Brain pericyte (primary cell): ENCODE measurements at places on chromosomes 1 and 21.

- DNase-seq: no peak
These were observed 47.7 kb upstream of the RHOU start for GRCh38 chr1:228687587-228687986.

DNA sequence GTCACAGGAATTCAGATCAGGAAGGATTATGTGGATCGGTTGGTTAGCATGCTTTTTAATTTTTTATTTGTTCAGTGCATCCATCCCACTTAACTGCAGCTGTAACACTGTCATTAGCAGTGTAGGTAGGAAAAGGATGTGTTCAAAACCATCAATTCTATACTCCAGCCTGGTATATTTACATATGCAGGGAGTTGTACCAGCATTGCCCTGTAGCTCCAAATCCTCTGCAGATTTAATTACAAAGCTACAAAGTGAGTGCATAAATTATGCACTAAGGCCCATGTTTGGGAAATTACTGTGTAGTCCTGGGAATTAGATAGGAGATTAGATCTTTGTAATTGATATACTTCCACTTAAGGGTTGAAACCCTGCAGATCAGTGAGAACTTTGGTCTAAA lies 15.9 kb upstream of the OSBPL9 start:
- no peak for DNase-seq

GRCh38 chr1:5507340-5507739 lies 484.9 kb downstream of the NPHP4 start:
- no peak for DNase-seq

GRCh38 chr1:178232108-178232507 lies 138.2 kb downstream of the RASAL2 start:
- DNase-seq: no peak

- DNase-seq: no peak
These were observed 17.6 kb downstream of the INTS3 start for GRCh38 chr1:153745417-153745816.

DNA sequence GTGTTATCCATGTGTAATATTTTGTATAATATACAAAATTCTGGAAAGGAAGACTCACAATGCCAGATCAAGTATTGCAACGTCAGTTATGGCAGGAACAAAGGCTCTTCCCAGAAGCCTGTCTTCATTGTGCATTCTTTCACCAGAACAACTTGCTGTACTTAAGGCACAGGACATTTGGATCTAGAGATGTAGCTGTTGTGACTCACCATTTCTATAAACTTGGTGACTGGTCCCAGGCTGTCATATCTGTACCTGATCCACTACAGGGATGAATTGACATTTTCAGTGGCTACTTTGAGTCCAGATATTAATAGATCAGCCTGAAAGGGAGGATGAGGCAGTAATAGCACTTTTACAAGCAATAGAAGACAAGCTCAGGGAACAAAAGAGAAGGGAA lies 299.8 kb downstream of the DISC1 start:
- DNase-seq: no peak
